ENCODE measurements at places on chromosomes 1 and 21.

- DNase-seq = no peak
These were observed at the start of gene AK5 for GRCh38 chr1:77281491-77282186. Gene AK5, plus strand, starts transcription at chr1:77282019. Its CDS starts 295 bp downstream, at chr1:77282314.

DNA sequence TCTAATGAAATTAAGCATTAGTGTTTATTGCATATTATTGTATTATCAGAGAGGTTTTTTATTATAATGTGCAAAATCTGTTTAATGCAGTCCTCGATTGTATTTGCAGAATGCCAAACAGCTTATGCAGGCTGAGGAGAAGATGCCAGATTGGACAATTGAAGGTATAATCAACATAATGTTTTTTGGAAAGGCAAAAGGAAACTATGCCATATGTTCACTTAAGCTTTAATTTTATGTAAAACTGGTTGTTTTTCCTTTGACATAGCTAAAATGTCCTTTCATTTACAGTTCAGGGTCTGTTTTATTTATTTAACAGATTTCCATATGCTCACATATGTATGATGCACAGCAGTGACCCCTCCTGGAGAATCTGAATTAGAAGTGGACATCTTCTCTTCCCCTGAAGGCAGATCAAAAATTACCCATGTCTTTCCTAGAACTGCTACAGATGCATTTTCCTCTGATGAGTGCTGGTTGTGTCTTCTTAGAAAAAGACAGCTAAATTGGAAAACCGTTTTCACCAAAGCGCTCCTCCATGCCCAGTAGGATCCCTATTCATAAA is 143.5 kb upstream of the USH2A start:
- DNase-seq = no peak

- no peak for DNase-seq
These were observed 3.7 kb downstream of the AURKAIP1 start for GRCh38 chr1:1371364-1371745.

- DNase-seq = no peak
These were observed 98.9 kb downstream of the LYST start for GRCh38 chr1:235767795-235768194.

- no peak for DNase-seq
These were observed 381.0 kb downstream of the ZP4 start for GRCh38 chr1:237509748-237510147.

- DNase-seq = no peak
These were observed 13.1 kb upstream of the STRIP1 start for GRCh38 chr1:110021285-110021684.

DNA sequence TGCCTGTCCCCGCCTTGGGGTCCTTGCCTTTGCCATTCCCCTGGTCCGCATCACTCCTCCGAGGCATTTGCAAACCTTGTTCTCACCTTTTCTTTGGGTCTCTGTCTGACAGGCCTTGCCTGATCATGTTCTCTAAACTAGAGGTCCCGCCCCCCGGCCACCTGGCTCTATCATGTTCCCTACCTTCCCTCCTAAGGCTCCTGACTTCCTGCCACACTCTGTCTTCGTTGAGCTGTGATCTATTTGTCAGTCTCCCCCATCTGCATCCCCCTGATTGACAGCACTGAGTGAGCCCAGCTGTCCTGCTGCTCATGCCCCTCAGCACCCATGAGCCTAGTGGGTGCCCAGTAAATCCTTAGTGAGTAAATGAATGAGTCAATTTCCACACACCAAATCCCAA is 22.8 kb downstream of the ERG start:
- no peak for DNase-seq

- peak; percentile 52 for DNase-seq
These were observed 2.4 kb upstream of the ELF3 start for GRCh38 chr1:202007805-202008489.

DNA sequence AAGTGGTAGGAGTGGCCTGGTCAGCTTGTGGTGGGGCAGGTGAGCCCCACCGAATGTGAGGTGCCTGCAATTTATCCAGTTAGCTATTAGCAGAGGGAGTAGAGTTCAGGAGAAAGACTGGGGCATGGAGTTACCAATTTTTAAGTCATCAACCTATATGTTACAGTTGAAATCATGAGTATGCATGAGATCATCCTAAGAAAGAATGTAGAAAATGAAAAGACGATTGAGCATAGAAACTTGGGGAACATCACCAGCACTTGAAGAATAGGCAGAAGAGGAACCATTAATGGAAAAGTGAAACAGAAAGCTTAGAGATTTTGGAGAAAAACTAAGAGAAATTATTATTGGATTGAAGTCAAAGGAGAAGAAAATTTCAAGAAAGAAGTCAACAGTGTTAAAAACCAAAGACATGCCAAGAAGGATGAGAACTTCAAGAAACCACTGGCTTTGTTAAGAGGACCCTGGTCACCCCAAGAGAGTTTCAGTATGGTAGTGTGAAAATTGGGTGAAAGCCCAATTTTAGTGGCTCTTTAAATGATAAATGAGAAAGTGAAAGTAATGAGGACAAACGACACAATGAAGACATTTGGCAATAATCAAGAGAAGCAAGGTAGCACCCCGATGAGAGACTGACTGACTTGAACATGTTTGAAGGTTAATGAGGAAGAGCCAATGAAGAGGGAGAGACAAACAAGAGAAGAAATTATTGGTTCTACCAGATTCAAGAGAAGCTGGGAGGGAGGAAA is 36.7 kb downstream of the DNASE2B start:
- DNase-seq = no peak

DNA sequence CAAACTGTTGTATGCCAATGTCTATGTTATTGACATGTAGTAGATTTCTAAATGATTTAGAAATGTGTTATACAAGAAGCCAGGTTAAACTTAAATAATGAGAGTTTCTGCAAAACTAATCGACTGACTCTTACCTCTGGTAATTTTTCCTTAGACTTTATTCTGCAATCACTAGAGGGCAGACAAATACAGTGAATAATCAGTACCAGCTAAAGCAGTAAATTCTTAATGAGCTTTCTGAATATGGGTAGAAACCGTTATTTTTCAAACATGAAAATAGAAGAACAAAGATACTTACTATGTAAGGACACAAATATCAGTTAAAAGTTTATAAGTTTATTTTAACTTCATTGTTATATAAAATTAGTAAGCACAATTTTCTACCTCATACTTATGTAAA is 97.9 kb upstream of the RGS1 start:
- no peak for DNase-seq

DNA sequence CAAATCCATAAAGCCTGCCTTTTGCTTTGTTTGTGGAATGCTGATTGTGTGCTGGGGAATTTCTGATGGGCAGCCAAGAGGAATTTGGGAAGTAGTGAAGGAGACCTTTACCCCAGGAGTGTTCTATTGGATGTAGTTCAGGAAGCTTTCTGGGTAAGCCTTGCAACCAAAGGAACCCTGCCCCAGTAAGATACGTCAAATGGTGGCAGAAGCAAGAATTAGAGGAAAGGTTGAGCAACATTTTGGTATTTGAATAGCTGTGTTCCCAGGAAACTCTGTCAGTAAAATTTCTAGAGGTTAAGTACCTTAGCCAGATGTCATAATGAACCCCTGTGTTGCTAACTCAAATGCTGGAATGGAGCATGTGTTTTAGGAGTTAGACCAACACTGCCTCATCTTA is 6.4 kb downstream of the MGST3 start:
- DNase-seq = no peak

GRCh38 chr1:25028907-25029599 is 99.0 kb upstream of the RUNX3 start:
- DNase-seq = no peak

DNA sequence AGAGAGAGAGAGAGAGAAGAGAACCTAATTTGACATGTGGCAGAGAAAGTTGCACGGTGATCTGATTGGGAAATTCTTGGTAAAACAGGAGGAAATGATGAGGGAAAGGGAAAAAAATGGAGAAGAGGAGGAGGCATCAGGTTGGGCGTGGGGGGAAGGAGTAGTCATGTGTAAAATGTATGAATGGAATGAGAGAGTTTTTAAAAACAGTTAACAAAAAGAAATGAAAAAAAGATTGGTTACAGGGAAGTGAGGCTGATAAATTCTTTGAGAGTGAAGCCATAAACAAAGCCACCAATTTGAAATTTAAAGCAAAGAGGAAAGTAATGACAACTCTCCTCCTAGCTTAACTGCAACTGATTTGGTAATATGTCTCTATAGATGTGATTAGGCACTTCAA is 409.2 kb downstream of the USH2A start:
- no peak for DNase-seq

GRCh38 chr1:169305948-169306347 is 61.6 kb downstream of the NME7 start:
- DNase-seq = no peak

- DNase-seq = no peak
These were observed 9.4 kb downstream of the USP16 start for GRCh38 chr21:29033871-29034270.

DNA sequence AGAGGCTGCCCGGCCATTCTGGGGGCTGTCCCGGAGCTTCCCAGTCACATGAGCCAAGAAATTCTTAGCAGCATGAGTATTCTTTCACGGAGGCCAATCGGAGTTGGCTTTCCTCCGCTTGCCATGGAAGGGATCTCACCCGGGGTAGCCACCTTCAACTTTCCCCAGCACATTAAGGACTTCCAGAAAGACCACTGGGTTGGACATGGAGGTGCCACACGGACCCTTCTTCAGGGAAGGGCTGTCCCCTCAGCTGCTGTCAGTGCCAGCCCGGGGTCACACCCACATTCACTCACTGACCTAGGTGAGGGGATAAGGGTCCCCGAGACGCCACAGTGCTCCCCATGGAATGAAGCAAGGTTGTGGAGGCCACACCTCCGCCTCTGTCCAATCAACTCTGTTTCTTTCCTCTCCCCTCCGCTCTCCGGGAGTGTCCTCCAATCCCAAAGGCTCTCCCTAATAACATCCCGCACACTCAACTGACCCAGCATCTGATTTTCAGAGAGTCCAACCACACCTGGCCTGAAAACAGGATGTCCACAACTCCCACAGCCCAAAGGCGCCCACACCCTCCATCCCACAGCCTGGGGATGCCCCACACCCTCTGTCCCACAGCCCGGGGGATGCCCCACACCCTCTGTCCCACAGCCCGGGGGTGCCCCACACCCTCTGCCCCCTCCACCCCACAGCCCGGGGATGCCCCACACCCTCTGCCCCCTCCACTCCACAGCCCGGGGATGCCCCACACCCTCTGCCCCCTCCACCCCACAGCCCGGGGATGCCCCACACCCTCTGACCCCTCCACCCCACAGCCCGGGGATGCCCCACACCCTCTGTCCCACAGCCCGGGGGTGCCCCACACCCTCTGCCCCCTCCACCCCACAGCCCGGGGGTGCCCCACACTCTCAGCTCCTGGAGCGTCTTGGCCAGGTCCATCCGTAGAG is 19.4 kb downstream of the RSPH1 start:
- no peak for DNase-seq

GRCh38 chr1:2209400-2210083 is 15.0 kb upstream of the FAAP20 start:
- no peak for DNase-seq

All from epithelial cell of prostate (primary cell).